ENCODE measurements at places on chromosomes 5 and 9.

GRCh38 chr9:5950261-5950660 is 59.6 kb downstream of the MLANA start:
- no peak for DNase-seq

- no peak for DNase-seq
Observed at GRCh38 chr5:134545070-134545868, 19.8 kb downstream of the JADE2 start.

DNA sequence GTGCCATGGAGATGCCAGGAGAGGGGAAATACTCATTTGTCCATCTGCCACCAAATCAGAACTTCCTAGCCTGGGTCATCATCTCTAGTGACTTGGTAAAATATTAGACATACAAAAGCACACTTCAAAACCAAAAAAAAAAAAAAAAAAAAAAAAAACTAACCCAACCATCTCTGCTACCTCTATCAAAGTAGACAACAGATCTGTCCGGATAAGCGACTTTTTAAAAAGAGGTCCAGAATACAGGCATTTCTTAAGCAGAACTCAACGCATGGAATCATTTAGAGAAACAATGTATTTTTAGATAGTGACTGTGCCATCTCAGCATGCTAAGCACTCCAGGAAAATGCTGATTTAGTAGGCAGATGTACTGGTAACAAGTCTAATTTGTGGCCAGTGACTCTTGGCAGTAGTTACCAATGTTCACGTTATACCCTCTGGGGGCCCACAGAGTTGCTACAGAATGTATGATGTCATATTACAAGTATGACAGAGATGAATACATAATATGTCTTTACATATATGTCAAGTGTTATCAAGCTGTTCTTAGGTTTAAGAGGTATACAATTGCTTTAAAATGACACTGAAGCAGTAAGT is 107.8 kb downstream of the SMIM23 start:
- no peak for DNase-seq

DNA sequence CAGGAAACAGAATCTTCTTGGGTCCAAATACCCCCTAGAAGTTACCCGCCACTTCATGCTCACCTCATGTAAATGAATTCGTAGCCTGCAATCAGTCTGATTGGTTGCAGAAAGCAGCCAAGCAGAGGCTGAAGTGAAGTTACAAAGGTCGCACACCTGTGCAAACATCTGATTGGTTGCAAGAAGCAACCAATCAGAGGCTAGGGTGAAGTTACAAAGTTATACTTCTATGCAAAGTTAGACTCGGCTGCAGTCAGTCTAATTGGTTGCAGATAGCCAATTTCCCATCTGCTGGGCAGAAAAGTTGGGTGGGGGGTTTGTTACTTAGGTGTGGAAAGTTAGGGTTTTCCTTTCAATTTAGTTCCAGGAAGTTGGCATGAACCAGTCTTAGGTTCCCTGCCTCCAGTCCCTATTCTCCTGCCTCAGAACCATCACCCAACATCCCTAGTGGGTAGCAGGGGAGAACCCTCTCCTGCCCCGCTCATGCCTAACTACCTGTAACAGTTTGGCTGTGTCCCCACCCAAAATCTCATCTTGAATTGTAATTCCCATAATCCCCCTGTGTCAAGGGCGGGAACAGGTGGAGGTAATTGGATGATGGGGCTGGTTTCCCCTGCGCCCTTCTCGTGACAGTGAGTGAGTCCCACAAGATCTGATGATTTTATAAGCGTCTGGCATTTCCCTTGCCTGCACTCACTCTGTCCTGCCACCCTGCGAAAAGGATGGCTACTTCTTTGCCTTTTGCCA is 1.2 kb upstream of the RUSC2 start:
- DNase-seq: no peak

- no peak for DNase-seq
Observed at GRCh38 chr5:88675168-88675707, 207.7 kb downstream of the MEF2C start.

GRCh38 chr5:115530426-115530825 is 14.1 kb downstream of the FEM1C start:
- no peak for DNase-seq

GRCh38 chr9:131277910-131278701 is 1.8 kb upstream of the FAM78A start:
- DNase-seq: peak; percentile 87

DNA sequence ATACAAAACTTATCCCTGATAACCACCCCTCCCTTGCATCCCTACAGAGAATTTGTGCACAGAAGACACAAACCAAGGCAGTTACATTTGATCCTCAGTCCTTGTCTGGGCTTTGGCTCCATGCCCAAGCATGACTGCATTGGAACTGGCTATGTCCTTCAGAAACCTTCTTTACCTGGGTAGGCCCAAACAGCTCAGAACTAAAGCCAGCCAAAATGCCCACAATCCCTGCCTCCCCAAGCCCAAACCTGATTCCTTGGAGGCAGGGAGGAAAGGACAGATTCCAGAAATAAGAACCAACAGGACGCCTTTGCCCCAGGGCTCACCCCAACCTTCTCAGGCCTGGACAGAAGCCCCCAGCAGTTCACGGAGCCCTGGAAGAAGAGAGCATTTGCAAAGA is 8.2 kb downstream of the IL17B start:
- no peak for DNase-seq

GRCh38 chr5:120600639-120601038 is 136.5 kb downstream of the PRR16 start:
- DNase-seq: no peak

DNA sequence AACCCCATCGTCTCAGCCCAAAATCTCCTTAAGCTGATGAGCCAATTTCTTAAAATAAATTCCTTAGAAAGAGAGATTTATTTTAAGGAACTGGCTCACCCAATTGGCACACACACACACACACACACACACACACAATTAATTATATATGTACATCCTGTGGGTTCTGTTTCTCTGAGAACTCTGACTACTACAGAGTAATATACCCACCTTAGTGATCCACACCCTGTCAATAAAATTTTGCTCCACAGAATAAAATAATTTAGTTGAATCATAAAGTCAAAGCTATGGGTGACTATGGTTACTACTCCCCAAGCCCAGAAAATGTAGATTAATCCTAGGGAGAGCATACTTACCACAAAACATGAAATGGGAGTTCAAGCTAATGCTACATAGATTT is 131.0 kb downstream of the DMAC1 start:
- no peak for DNase-seq

- no peak for DNase-seq
Observed at GRCh38 chr9:120913647-120914264, 12.8 kb downstream of the TRAF1 start.

DNA sequence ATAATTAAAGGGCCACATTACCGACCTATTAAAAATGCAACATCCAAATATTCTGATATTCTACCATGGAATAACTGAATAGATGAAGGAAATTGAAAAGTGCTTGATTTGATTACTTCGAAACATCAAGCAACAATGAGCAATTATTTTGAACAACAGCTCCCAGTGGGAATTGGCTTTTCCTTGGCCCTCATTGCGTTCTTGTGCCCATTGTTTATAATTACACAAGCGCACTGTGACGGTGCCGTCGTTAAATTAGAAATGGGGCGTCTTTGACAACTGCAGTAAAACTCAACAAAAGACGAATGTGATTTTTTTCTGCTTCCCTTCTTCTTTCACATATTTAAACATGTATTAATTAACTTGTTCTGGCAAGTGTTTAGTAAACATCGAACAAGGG is 61.6 kb downstream of the CDH6 start:
- no peak for DNase-seq

- DNase-seq: peak; percentile 7
Observed at GRCh38 chr5:74316064-74316603, 324.4 kb downstream of the ENC1 start.

DNA sequence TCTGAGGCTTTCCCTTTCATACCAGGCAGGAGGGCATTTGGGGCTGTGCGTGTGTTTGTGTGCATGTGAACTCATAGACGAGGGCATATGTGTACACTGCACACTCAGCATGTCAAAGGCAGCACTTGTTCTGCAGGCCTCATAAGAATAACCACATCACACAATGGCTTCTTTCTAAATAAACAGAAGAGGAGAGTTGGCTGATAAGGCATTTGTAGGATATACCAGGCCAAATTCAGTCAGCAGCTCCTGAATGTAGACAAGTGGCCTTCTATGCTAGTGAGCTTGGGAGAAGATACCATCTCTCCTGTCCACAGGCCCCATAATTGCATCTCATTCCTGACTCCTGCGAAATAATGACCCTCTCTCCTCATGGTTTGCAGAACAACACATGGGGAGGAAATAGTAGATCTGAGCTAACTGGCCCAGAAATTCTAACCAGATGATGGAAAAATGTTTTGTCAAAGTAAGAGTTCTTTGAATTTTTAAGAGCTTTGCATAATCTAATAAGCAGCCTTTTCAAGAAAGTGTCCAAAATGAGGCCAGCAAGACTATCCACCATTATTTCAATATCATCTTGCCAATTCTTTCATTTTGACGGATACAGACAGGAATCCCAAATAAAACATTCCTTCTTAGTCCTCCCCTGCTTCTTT is 60.5 kb upstream of the GAS1 start:
- no peak for DNase-seq

- DNase-seq: no peak
Observed at GRCh38 chr5:94397508-94397907, 220.9 kb downstream of the KIAA0825 start.

GRCh38 chr5:150500328-150500841 is 7.5 kb upstream of the NDST1 start:
- DNase-seq: no peak

DNA sequence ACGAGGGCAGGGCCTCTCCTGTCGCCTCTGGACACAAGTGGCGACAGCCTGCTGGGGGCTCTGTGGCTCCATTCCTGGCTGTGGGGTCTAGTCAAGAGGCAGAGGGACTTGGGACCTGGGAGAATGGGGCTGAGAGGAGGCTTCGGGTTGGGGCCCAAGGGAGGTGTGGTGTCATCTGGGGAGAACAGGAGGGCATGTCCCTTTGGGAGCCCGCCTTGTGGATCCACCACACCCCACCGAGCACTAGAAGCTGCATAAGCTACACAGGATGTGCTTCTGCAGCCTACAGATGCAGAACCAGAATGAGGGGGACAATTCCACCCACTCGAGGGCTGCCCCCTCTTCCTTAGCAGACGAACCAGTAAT is 3.9 kb upstream of the MAN1B1 start:
- DNase-seq: no peak

GRCh38 chr5:96569332-96569731 is 92.8 kb upstream of the CAST start:
- no peak for DNase-seq

- DNase-seq: no peak
Observed at GRCh38 chr5:4144411-4145007, 548.9 kb downstream of the IRX1 start.
